NCI-H345 (cell line): ENCODE measurements at places on chromosomes 1 and 21.

GRCh38 chr1:53869454-53870117, 20.0 kb downstream of the YIPF1 start:
- DNase-seq = no peak

DNA sequence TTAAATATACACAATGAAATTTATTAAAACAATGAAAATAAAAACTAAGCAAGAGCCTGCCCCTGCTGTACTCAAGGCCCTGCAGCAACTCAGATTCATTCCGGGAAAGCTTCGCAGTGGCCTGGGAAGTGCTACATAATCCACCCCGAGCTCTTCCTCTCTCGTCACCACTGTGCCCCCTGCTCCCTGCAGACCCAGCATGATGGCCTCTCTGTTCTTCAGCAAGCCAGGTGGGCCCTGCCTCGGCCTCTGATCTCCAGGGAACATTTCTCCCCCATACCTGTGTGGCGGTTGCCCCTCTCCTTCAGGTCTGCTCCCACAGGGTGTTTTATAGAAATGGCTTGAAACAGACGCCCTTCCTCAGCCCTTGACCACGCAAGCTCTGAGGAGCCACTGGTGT, 10.6 kb downstream of the RNF187 start:
- DNase-seq = no peak

DNA sequence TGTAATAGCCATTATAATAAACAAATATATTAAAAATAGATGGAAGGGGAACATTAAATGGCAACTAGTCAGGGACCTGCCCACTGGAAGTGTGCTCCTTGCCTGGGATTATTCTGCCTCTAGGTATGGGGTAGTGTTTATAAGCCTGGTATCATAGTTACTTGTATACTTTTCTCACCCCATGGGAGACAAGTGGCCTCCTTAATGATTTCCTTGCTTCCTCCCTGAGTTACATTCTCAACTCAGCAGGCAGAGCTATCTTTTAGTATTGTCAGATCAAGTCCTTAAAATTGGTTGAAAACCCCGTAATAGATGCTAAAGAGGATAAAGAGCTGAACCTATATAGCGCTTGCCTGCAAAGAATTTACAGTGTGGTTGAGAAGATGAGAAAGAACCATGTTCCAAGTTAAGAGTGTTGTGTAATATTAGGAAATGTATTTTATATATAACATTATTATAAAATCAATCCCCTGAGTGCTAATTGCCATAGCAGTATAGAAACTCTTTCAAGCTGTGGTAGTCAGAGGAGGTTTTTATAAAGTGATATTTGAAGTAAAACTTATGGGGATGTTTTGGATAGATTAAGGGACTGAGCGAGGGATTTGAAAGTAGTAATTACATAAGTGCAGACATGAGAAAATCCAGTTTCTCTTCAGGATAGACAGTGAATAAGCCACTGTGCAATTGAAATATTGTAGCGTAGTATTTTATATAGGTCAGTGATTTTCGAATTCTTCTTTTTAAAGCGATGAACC, 106.5 kb downstream of the SPATA46 start:
- DNase-seq = no peak

DNA sequence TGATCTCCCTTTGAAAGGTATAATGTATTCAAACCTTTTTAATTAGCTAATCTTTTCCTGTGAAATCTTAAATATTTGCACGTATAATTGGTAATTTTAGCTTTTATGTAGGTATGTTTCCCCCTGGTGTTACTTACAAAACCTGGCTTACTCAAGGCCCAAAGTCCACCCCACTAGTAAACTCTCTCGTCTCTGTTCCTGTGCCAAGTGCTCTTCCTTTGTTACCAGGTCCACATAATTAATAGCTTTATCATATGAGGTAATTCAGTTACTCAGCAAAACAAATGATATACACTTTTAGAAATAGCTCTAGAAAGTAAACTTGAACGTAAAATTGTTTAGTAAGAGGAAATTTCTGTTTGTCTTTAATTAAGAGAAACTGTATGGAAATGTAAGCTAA, 36.7 kb downstream of the NFIA start:
- no peak for DNase-seq

- DNase-seq = peak; percentile 54
Observed at GRCh38 chr1:184075055-184076029, 23.8 kb downstream of the TSEN15 start.

DNA sequence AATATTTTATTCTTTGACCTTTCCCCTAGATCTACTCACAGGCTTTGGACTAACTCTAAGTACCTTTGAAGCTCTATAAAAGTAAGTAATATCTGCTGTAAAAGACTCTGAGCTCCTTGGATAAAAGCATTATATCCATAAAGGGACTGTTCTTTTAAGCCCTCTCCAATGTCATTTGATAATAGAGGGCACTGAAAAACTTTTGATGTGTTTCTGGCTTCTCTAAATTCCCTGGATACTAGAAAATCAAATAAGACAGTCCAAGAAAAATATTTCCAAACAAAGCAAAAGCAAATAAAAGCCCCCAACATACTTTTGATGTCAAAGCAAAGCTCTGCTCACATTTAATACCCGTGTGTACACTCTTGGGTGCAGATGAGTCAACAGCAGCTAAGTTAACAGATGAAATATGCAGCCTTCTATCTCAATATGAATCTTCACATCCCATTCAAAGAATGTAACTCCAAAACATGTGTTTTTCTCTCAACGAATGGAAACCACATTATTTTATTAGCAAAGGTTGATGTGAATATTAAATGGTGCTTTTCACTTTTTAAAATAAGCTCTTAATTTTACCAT, 230.3 kb downstream of the CENPF start:
- no peak for DNase-seq
